NCI-H774 (cell line): ENCODE measurements at places on chromosomes 11 and 22.

DNA sequence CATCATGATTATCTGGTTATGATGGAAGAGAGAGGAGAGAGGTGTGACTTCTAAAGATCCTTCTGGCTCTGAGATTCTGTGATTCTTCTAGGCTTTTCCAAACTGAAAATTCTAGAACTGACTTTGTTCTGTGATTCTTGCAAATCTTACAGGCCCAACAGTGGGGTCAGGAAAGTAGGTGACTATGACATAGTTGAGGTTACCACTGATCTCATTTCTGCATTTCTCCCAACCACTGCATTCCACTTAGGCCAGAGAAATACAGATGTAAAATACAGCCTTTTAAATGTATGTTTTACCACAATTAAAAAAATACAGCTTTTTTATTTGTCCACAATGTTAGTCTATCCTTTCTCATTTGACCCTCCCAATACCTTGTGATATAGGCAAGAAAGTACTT is 83.7 kb downstream of the STIM1 start:
- DNase-seq, result no peak

DNA sequence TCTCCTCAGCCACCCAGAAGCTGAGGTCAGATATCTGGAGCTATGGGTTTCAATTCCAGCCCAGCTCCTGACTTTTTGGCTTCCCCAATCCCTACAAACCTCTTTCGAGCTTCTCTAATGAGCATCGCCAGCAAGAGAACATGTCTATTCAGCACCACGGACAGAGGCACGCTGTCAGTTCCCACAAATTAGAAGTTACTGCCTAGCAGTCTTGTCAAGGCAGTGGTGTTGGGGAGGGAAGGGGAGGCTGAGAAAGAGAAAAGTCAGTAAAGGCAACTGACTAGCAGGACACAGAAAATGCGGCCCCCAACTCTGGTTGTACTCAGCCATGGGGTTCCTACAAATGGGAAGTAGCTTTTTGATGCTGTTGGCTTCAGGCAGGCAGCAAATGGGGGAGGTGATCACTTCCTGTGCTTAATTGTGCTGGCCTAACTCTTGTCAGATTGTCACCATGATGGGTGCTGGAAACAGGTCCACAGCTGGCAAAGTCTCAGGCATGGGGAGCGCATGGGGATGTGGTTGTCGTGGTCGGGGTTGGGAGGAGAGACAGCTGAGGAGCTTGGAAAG is 205.9 kb downstream of the ST3GAL4 start:
- DNase-seq, result no peak

GRCh38 chr11:35725885-35726284 is 63.3 kb downstream of the TRIM44 start:
- no peak for DNase-seq

DNA sequence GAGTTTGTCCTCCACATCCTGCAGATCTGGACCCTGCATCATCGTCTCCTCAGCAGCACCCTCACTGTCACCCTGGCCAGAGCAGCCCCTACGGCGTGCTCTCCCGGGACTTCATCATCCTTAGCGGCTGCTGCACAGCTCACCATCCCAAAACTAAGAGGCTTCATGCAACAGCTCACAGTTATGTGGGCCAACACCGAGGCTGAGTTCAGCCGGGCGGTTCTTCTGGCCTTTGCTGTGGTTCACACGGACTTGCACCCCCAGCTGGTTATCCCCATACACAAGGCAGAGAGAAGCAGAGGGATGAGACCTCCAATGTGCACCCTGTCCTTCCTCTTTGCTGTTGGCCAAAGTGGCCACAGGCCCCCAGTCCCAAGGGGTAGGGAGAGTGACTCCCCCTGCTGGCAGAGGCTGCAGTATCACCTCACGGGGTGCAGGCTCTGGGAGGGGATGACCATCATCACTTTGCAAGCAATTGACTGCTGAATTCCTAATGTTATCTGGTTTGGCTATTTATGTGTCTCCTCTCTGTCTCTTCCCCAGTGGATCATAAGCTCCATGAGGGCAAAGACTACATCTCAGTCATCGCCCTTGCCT is 276.8 kb downstream of the BRD1 start:
- no peak for DNase-seq

DNA sequence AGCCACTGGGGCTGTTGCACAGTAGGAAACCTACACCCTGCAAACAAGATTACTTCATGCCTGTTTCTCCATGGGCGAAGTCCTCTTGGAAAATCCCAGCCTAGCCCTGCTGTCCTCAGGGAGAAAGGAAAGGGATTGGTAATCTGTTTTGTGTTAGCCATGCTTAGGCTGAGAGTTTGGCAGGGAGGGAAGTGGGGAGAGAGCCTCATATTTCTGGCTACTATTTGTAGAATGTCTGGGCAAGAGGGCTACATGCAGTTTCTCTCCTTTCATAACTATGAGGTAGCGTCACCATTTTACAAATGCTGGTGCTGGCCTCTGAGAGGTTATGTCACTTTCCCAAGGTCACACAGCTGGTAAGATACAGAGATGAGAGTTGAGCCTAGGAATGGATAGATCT is 737 bp upstream of the MFRP start:
- no peak for DNase-seq

DNA sequence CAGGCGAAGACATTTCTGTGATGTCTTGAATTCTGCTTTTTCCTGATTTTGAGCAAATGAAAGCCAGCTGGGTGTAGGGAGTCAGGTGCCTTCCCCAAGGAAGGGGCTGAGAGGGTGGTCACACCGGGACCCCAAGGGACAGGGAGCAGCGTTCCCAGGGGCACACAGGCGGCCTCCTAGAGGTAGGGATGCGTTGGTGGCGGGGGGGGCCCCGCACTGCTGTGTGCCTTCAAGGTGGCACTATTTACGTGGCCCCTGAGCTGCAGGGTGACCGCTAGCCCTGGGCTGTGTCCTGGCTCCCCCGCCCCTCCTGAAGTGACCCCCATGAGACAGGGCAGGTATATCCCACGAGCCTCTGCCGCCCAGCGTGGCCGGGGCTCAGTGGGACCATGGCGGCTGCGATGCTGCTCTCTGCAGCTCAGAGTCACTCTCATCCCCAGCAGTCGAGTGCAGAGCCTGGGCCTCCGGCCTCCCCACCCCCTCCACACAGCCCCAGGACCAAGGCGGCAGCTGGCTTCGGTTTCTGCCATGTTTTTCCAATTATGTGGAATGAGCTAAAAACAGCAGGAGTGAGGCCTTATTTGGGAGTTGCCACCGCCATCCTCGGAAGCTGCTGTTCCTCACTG is 60.9 kb downstream of the LRP5 start:
- no peak for DNase-seq

GRCh38 chr11:35997902-35998520 is 54.1 kb downstream of the LDLRAD3 start:
- no peak for DNase-seq

- no peak for DNase-seq
Measured at GRCh38 chr22:18069041-18069440, 8.7 kb upstream of the PEX26 start.

- DNase-seq, result no peak
Measured at GRCh38 chr22:45878051-45878781, 98.7 kb downstream of the WNT7B start.

DNA sequence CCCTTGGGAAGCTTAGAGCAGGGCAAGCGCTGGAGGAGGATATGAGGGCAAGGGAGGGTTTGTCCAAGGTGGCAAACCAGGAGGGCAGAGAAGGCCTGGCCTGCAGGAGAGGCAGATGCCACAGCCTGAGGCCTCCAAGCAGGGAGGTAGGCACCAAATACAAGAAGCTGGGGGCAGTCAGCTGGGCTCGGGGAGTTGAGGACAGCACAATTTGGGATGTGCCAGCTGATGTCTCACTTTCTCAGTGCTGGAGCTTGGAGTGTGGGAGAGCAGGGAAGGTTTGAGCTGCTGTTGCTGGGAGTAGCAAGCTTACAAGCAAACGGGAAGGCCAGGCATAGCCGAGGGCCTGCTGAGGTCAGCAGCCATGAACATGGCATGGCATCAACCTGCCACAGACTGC is 4.0 kb downstream of the ZDHHC24 start:
- DNase-seq, result no peak

- DNase-seq, result peak; percentile 72
Measured at GRCh38 chr11:58592760-58593472, 14.1 kb downstream of the ZFP91 start.

GRCh38 chr11:92225125-92225567 is 528 bp downstream of the FAT3 start:
- no peak for DNase-seq

- DNase-seq, result no peak
Measured at GRCh38 chr22:37370306-37370979, 56.8 kb downstream of the ELFN2 start.

DNA sequence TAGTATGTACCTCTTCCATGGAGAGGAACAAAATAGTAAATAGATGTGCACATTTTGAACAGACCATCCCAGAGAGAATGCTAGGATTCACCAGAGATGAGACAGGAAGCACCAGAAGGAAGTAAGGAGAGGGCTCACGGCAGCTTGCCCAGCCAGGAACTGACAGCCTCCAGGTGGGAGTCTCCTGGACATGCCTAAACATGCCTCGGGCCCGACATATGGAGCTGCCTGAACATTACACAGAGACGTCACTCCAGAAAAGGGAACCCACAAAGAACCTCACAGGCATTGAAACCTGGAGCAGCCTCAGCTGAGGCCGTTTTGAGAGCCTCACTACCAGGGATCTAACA is 67.4 kb downstream of the BRD1 start:
- DNase-seq, result no peak

DNA sequence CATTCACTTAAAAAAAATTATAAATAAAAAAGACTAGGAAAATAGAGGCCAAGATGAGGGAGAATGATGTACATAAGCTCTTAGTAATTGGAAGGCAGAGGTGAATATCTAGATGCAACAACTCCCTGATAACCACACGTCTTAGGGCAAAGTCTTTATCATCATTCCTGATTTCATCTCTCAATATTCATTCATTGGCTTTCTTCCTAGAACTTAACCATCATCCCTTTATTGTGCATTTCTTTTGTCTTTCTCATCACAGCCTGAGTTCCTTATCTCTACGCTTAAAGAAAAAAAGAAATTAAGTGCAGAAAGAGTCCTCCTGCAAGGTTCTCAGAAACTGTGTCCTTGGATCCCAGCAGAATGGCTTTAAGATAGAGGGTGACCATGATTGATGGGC is 23.2 kb upstream of the FLI1 start:
- DNase-seq, result no peak

- no peak for DNase-seq
Measured at GRCh38 chr11:79062814-79063762, 377.7 kb downstream of the TENM4 start.

DNA sequence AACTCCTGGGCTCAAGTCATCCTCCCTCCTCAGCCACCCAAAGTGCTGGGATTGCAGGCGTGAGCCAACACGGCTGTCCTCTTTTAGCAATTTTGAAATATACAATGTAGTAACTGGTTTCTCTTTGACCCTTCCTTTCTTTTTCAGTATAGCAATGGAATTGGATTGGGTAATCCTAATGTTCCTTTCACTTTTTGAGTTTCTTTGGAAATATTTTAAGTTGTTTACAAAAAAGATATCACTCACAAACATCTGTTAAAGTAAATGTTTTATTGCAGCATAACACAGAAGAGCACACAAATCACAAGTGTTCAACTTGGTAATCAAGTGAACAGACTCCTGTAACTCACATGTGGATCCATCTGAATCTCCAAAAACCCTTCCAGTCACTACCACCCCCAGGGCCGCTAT is 44.6 kb upstream of the EP300 start:
- DNase-seq, result no peak

GRCh38 chr22:43159484-43160178 is 8.3 kb downstream of the TSPO start:
- DNase-seq, result no peak
